ELF-1 (cell line): ENCODE measurements at places on chromosomes 3 and 15.

DNA sequence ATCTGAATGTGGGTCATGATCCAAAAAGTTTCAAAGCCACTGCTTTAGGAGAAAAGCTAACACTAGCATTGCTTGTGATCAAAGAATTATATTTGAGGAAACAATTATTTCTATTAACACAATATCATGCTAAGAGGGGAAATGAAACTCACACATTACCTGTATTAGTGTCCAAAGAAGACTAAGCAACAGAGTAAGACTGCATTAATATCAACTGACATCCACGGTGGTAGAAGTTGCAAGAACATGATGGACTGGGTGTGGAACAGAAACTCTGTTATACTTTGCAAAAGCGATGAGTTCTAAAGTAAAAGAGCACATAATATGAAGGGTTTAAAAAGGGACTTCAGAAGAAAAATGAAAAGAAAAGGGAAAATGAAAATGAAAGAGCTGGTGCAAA is 648.3 kb upstream of the NECTIN3 start:
- DNase-seq: no peak

GRCh38 chr3:171753665-171754408 is 56.4 kb downstream of the PLD1 start:
- DNase-seq: no peak

DNA sequence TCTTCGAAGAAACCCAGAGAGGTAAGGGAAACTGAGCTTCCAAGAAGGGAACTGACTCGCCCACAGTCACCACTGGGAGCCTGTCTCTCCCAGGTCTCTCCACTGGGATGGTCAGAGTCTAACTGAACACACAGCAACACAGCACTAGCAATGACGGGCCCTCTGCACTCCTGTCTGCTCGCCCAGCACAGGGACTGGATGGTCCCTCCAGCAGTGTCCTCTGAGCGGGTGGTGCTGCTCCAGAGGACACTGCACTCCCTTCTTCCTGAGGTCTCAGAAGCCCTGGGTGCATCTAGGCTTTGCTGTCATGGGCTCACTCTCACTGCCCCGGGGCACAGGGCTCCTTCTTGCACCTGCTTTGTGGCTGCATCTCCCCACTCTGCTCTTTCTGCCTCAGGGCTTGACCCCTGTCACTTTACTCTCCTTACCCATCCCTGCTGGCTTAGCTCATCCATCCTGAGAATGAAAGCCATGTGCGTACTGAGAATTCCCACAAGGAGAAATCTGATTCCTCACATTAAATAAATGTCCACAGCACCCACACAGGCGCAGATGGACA is 356.6 kb downstream of the GABRG3 start:
- peak; percentile 43 for DNase-seq

DNA sequence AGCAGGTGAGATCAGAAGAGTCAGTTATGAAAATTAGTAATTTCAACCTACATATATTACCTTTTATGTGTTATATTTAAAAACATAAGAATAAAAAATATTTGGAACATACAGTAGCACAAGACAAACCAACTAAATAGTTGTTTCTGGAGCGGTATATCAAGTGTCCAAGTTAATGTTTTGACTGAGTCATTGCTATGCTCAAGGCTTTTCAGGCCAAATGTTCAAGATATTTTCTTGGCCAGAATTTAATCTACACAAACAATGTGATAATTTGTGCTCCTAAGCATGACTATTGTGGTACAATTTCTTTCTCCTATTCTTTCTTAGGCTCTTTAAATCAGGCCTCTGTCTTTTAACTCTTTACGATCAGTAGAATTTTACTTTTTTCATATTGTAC is 412.4 kb downstream of the RAP2B start:
- DNase-seq: no peak

DNA sequence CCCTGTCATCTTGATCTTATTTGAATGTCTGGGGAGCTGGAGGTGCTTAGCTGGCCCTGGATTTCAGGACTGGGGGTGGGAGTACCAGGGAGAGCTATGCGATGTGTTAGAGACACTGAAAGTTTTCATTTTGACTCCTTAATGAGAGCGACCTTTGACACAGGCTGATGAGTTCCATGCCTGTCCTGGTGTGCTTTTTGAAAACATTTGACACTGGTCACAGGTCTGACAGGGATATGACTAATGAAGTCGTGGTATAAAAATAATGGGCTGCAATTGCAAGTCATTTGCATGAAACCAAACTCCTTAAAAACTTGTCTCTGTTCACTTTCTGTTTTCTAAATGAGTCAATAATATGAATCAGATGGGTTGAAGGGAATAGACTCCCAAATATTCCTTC is 81.9 kb downstream of the MECOM start:
- no peak for DNase-seq

DNA sequence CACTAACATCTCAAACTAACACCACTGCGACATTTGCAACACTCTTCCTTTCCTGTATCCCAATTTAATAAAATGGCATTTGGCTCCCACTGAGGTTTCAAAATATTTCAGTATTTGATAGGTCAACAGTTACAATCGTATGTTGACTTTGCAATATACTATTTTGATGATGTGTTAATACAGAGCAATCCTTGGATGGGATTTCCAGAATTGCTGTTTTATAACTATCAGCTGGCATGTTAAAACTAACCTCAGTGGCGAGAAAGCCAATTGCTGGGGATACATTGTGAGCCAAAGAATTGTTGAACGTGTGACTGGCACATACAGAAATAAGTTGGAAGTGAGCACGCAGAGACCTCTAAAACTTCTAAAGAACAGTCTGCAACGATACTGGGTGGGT is 226.1 kb upstream of the LYSMD4 start:
- DNase-seq: no peak

DNA sequence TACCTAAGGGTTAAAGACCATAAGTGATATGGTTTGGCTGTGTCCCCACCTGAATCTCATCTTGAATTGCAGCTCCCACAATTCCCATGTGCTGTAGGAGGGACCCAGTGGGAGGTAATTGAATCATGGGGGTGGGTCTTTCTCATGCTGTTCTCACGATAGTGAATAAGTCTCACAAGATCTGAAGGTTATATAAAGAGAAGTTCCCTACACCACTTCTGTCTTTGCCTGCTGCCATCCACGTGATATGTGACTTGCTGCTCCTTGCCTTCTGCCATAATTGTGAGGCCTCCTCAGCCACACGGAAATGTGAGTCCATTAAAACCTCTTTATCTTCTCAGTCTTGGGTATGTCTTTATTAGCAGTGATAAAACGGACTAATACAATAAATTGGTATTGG is 75.0 kb upstream of the CADPS start:
- DNase-seq: no peak

DNA sequence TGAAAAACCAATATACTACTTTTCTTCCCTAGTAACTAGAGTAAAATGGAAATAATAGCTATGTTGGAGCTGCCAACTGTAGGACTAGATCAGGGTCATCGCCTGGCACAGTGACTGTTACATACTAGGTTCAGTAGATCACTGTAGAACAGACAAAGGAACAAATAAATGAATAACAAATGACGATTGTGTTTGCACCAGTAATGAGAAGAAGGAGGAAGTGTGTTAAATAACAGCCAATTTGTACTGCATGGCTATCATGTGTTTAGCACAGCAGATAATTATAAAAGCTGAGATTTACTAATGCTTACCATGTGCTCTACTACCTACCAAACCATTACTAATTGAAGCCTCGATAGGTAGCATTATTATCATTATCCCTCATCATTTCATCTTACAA is 85.3 kb upstream of the FXR1 start:
- DNase-seq: no peak

GRCh38 chr3:123779655-123780231 is 104.4 kb downstream of the MYLK start:
- DNase-seq: no peak

DNA sequence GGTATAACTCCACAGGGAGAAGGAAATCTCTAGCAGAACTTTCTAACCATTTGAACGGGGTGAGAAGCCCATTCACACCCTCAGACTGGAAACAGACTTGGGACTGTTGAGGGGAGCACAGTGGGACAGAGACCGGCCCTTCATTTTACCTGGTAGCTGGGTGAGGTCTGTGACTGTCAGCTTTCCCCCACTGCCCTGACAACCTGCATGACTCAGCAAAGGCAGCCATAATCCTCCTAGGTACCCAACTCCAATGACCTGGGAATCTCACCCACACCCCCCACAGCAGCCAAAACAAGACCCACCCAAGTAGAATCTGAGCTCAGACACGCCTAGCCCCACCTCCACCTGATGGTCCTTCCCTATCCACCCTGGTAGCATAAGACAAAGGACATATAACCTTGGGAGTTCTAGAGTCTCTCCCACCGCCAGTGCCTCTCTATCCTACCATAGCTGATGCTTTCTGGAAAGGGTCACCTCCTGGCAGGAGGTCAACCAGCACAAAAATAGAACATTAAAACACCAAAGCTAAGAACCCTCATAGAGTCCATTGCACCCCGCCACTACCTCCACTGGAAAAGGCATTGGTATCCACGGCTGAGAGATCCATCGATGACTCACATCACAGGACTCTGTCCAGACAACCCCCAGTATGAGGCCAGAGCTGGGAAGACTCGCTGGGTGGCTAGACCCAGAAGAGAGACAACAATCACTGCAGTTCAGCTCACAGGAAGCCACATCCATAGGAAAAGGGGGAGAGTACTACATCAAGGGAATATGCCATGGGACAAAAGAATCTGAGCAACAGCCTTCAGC is 28.0 kb downstream of the SENP7 start:
- DNase-seq: peak; percentile 38

DNA sequence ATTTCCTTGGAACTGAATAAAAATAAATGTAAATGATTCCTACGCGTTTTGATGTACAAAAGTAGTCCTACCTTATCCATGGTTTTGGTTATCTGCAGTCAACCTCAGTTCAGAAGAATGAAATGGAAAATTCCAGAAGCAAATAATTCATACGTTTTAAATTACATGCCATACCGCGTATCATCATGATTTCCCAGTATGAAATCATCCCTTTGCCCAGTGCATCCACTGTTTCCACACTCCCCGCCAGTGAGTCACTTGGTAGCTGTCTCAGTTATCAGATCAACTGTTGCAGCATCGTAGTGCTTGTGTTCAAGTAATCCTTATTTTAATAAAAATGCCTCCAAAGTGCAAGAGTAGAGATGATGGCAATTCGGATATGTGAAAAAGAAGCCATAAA is 9.1 kb upstream of the MFSD1 start:
- DNase-seq: no peak

DNA sequence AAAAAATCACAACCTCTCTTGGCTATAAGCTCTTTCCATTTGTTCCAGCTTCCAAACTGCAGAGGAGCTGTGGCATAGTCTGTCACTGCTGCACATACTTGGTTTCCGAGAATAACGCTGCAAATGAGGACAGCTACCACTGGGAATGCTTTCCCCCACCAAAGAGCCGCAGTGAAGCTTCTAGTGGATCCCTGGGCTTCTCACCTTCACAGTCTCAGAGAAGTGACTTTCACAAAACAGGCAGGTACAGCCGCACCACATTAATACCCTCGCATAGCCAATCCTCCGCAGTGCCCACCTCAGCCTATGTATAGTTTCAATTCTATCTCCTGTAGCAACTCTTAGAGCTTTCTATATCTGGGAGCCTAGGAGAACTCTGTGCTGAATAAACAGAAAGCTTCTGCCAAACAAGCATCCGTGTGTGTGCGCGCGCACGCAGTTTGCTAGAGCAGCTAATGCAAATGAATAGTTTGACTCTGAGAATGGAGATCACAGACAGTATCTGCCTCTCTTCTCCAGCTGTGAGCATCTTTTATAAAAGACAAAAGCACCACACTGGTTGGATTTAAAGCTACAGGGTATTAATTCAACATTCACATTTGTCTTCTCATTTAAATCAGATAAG is 81.9 kb upstream of the PLXND1 start:
- DNase-seq: peak; percentile 67

DNA sequence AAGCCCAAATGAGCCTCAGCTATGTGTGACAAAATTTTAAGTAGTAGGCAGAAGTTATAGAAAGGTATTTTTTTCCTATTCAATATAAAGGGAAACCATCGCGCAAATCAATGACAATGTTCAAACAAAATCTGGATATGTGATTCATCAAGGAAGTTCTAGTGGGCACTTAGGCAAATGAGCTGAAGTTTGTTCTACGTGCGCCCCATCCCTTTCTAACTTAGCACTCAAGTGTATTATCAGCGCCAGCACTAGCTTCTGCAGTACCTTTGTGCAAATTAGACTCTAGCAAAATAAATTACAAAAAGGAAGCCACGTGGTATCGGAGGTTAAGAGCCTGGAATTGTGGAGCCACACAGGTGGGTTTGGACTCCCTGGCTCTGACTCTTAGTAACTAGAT is 91.1 kb downstream of the TBL1XR1 start:
- DNase-seq: no peak
